DMS153 (cell line): ENCODE measurements at places on chromosomes 11 and 22.
A peak's percentile ranks its signal among the peaks of the same experiment; 100 is the strongest.

GRCh38 chr11:92628401-92629292 lies 340.8 kb upstream of the MTNR1B start:
- DNase-seq = peak; percentile 82

DNA sequence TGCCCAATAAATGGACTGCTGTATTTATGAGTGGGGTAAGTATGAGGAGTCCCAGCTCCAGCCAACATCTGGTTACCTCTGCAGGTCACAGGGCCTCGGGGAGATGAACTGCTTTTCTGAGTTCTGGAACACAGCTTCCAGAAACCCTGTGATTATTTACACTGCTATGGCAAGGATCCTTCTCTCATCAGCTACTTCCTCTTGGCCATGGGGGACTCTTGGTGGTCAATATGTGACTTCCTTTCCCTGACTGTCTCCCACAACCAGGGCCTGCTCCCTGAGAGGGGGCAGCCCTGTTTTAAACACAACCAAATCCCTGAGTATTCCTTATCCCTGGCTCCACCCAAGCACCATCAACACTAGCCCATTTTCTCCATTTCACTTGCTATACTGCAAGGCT lies 10.0 kb downstream of the RHOG start:
- DNase-seq = no peak

GRCh38 chr22:18057568-18058209 lies 20.1 kb upstream of the PEX26 start:
- no peak for DNase-seq

GRCh38 chr11:113341388-113342165 lies 27.2 kb downstream of the TTC12 start:
- DNase-seq = peak; percentile 31

DNA sequence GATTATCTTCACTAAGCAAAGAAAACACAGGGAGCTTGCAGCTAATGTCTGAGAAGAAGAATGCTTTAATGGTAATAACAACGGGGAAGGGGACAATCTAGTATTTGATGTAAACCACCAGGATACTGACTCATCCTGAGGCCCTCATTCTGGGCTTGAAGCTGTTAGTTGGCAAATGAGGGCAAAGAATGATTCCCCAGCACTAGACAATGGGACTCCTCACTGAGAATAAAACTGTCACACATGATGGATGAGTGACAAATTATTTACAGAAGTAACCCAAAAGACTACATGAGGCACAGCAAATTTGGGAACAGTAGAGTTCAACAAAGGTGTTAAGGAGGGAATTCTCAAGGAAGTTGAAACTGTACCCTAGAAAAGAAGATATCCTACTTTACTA lies 76.3 kb downstream of the FAM168A start:
- DNase-seq = peak; percentile 5

DNA sequence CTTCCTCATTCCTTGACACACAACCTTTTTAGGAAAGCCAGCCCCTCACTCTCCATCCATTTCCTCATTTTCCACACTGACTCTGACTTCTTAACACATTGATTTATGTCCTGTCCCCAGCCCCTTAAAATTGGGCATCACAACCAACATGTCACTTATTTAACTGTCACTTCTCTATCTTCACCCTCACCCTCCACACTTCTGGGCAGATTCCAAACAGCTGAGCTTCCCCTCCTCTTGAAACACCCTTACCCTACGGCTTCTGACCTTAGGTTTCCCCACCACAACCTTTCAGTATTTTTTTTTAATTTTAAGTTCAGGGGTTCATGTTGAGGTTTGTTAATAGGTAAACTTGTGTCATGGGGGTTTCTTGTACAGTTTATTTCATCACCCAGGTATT lies 696.3 kb downstream of the DLG2 start:
- DNase-seq = no peak

DNA sequence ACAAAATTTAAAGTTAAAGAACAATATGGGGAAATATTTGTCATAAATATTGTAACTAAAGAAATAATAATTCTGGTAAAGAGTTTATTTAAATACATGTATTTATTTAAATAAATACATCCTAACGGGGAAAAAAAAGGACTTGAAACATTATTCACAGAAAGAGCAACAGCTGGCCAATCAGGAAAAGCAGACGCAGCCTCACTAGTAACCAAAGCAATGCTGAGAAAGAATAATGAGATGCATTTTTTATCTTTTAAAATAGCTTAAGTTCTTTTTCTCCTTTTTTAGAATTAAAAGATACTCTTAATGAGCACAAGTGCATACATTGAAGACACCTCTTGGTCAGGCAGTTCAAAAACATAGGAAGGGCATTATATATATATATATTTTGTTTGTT lies 2.6 kb upstream of the LTO1 start:
- DNase-seq = no peak
